GM23248 (cell line): ENCODE measurements at places on chromosomes 2 and 18. TPM values are rescaled to one million over a fixed set of nuclear protein-coding genes. Genes with fewer than 3 reads are reported as not detected.

The MRPL33 gene
- 24.2 and 70.8 TPM in 2 replicates for total RNA-seq

The UBXN2A gene
- 11.9 and 17.2 TPM in 2 replicates for total RNA-seq

DNA sequence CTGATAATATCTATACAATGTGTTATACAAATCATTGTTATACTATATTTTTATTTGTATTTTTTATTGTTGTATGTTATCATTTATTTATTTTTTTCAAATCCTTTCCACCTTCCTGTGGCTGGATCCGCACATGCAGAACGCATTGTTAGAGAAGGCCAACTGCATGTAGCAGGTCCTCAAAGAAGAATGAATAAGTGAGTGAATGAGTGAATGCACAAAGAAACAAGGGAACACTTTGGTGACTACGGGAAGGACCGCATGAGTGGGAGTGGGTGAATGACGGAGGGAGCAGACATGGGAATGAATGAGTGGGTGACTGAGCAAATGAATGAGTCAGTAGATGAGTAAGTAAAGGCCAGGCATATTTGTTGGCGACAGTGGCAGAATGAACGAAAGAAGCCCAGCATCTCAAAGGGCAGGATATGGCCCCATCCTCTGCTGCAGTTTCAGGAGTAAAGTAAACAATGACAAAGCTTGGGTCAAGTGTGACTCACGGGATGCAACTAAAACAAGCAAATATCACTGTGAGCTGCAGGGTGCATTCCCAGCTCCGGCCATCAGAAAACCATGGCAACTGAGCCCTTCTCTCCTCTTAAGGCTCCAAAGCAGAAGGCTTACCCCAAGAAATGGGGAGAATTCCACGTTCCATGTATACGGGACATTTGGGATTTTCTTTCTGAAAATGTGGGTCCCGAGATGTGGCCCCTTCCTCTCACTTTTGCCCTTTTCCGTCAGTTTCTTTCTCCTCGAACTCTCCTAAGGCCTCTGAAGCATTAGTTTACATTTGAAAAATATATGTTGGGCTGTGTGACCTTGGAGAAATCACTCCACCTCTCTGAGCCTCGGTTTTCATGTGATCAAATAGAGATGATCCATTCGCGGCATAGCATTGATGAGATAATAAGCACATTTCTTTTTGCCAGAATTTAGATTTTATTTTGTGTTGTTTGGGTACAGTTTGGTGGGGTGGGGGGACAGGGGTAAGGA is 24.5 kb downstream of the KCNF1 start:
- peak; percentile 98 for DNase-seq

DNA sequence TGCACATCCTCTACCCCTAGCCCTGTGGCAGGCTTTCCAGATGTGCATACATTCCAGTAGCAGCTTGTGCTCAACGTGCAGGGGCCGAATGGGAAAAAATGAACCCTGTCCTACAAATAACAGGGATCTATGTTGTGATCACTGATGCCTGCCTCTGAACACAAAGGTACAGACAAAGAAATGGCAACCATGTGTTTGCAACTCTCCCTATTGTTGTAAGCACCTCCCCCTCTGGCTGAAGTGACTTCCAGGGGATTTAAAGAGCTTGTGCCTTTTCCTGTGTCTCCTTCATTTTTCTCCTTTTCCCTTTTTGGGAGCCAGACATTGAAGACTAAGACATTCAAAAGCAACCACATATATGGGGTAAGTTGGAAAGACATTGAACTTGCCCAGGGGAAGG is 21.6 kb downstream of the ARHGAP25 start:
- DNase-seq, result no peak

DNA sequence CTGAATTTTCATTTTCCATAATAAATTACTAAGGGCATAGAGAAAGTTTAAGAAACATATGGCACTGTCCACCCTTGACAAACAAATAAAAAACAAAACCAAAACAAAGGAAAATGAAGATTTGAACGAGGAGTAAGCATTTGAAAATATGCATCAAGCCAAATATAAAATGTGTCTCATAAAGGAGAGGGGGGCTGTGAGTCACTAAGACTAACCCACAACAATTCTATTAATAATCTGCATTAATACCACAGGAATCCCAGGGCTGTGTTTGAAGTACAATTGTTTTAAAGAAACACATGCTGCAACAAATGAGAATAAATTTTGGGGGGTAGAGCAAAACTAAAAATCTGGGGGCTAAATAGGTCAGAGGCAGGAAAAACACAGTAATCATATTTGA is 53.8 kb upstream of the STK17B start:
- peak; percentile 81 for DNase-seq

DNA sequence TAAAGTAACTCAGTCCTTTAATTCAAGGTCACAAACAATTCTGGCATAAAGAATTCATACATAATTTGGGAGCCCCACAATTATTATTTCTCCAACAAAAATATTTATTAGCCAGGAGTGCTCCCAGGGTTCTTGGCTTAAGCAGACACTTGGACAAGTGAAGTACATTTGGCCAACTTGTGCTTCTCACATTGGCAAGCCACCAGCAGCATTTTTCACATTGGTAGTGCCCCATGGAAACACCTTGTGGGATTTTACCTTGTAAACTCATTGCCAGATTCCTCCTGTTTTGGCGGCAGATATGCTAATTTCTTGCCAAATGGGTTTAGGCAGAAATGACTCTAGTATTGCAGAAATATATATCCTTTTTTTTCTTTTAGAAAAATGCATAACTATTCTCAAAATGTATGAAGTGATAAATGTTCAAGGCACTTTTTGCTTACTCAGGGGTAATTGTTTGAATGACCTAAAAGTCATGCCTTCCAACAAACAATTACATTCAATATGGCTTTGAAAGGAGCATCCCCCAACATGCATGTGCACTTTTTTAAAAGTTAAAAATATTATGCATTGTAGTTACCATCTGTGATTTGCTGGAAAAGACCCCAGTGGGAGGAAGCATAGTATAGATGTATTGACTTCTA is 113.5 kb downstream of the CSRNP3 start:
- no peak for DNase-seq

DNA sequence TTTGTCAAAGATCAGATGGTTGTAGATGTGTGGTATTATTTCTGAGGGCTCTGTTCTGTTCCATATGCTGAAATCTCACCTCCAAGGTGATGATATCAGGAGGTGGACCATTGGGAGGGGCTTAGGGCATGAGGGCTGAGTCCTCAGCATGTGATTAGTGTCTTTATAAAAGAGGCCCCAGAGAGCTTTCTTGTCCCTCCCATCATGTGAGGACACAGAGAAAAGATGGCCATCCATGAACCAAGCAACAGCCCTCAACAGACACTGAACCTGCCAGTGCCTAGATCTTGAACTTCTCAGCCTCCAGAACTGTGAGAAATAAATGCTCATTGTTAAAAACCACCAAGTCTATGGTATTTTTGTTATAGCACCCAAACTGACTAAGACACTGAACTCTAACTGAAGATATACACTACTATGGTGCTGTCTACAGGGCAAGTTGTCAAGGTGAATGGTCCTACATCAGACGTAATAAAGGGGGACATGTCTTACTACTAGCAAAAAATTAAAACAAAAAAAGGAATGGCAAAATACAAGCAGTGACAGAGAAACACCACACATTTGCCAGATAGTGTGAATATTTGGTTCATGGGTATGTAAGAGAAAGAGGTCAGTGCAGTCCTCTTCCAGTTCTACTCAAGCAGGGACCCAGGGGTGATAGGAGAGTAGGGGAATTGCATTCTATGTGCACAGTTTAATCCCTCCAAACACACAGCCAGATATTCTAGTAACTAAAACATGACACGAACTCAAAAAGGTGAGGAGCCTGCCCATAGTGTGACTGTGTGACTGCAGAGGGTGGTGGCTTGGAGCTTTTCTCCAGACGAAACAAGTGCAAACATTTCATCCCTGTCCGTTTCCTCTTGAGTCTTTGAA is 164.4 kb upstream of the MYCN start:
- DNase-seq, result no peak

- DNase-seq, result no peak
Observed at GRCh38 chr2:63843093-63843492, 1.4 kb downstream of the UGP2 start.

The PLB1 gene
- total RNA-seq, result 0.11 and 0.38 TPM in 2 replicates

- no peak for DNase-seq
Observed at GRCh38 chr2:140128909-140129308, 1348.7 kb upstream of the NXPH2 start.

DNA sequence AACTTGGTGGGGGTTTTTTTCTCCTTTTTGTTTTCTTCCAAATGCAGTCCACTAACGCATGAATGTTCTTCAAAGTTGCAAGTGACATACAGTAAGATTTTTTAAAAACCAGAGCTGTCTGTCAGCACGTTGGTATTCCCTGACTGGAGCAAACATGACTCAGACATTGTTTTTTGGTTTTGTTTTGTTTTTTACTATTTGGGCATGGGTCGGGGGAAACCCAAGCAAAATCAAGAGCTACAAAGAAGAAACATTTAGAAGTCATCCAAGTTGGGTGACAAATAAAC is 726 bp upstream of the CCDC88A start:
- peak; percentile 68 for DNase-seq

GRCh38 chr2:197873293-197873701 is 68.9 kb downstream of the PLCL1 start:
- DNase-seq, result peak; percentile 64

The ONECUT2 gene
- not detected in 2 replicates for total RNA-seq

DNA sequence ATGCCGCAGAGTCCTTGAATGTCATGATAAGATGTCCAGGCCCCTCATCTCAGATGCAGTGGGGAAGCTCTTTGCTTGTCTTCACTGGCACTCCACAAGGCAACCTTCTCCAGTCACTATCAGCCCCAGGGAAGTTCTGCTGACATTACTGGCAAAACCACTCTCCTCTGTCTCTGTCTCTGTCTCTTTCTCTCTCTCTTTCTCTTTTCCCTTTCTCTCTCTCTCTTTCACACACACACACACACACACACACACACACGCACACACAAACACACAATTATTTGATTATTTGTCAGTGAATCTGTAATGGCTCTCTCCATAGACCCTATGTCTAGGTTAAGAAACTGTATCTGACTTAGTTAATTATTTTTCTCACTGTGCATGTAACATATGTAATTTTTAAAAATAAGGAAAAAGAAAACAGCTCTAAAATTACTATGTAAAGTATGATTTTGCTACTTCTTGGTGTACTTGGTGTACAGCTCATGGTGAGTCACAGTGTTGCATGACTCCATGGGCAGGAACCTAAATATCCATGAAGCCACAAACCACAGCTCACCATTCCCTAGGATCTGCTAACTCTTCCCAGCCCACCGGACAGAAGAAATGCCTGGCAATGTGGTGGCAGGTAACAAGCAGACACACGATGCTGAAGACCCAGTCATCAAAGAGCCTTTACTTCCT is 594.9 kb upstream of the ID2 start:
- DNase-seq, result peak; percentile 98

GRCh38 chr2:138432971-138433370 is 68.6 kb upstream of the SPOPL start:
- DNase-seq, result peak; percentile 70
